ENCODE measurements at places on chromosomes 6 and 20.

- no peak for DNase-seq
Measured at GRCh38 chr20:31596831-31597480, 8.1 kb upstream of the ID1 start.

DNA sequence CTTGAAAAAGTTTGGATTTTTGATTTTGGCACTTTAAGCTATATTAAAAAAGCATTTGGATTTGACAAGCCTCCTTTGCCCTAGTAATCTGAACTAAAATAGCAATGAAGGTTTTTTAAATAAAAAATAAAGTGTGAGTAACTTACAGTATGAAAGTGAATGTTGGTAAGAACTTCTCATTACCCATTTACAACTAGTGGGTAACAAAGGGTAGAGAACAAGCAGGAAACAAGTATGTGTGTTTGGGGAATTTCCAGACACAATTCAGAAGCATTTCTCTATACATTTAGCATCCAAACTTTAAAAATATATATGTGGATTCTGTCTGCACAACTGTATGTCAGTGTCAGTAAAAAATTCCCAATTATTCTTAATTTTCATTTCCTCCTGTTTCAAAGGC, 2.9 kb downstream of the TMEM30A start:
- no peak for DNase-seq

DNA sequence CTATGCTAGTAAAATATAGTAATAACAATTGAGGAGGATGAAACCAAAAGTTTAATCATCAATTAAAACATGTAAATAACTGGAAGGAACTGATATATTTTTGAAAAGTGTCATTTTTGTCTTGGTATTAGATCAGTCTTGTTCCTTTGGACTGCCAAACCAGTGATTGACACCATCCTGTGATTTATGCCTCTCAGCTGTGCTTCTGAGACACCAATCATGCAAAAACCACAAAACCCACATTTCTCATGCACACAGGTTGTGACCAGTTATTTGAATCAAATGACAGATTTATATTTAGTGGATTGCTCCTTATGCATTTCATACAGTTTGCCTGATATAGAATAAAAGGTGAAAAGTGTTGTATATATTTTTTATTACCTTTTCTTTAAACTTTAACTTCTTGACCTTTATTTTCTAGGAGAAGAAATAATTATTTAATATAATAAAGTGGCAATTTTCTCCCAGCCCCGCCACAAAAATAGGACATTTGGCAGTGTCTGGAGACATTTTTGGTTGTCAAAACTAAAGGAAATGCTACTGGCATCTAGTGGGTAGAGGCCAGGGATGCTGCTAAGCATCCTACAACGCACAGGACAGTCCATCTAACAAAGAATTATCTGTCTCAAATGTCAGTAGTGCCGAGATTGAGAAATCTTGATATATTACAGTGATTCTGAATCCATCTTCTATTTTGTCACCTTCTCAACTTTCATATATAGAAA, 383.6 kb downstream of the BCKDHB start:
- DNase-seq: no peak

DNA sequence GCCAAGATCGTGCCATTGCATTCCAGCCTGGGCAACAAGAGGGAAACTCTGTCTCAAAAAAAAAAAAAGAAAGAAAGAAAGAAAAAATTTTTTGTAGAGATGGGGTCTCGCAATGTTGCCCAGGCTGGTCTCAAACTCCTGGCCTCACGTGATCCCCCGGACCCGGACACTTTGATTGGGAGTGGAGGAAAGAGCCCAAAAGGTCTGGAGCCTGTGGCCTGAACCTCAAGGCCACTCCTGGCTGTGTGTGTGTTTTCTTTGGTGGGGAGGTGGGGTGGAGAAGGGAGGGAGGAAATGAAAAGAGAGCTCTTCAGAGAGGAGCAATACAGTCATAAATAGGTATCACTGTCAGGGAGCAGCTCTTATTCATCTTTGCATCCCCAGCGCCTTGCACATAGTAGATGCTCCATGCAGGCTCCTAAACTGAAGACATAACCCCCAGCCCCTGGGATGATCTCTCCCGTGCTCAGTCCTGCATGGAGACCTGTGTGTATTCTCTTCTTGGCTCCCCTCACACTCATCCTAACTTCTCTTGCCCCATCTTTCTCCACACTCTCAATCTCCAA, 75.7 kb downstream of the FGD2 start:
- no peak for DNase-seq

DNA sequence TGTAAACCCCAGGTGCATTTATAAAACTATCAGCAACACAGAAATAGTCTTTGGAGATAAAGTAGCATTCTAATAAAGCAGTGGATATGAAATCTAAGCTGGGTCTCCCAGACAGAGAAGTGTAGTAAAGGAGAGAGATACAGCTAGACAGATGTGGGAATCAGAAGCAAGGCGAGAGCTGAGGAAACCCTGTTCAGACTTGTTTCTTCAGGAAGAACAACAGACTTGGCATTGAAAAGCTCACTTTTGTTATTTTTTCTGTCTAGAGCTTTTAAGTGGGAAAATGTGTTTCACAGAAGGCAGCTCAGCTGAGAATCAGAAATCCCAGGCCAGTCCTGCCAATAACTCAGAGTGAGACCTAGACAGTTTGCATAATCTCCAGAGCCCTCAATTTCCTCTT, 52.9 kb downstream of the SLC35B3 start:
- no peak for DNase-seq

DNA sequence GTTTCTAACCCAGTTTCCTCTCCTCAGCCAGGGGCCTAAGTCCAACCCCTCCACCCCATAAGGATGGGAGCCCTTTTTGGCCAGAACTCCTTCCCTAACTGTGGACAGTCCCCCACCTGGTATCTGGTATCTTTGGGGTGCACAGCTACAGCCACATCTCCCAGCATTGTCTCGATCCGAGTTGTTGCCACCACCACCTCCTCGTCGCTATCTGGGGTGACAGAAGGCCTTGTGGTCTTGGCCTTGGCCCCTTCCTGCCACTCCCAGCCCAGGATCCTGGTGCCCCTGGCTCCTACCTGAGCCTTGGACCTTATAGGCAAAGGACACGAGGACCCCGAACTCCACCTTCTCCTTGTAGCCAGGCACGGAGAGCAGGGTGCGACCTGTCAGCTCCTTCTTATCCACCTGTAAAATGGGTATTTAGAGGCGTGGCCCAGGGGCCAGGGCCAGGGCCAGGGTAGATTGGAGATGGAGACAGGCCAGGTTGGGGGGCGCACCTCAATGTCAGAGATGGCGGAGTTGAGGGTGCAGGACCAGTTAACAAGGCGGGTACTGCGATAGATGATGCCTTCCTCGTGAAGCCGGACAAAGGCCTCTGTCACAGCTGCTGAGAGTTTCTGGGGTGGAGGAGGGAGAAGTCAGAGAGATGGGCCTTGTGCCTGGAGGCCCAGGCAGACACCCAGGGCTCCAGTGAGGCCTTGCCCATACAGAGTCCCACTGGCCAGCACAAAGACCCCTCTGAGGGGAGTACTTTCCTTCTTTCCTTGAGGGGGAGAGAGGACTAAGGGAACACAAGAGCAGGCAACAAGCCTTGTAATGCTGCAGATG, 7.2 kb upstream of the VWA7 start:
- peak; percentile 43 for DNase-seq

DNA sequence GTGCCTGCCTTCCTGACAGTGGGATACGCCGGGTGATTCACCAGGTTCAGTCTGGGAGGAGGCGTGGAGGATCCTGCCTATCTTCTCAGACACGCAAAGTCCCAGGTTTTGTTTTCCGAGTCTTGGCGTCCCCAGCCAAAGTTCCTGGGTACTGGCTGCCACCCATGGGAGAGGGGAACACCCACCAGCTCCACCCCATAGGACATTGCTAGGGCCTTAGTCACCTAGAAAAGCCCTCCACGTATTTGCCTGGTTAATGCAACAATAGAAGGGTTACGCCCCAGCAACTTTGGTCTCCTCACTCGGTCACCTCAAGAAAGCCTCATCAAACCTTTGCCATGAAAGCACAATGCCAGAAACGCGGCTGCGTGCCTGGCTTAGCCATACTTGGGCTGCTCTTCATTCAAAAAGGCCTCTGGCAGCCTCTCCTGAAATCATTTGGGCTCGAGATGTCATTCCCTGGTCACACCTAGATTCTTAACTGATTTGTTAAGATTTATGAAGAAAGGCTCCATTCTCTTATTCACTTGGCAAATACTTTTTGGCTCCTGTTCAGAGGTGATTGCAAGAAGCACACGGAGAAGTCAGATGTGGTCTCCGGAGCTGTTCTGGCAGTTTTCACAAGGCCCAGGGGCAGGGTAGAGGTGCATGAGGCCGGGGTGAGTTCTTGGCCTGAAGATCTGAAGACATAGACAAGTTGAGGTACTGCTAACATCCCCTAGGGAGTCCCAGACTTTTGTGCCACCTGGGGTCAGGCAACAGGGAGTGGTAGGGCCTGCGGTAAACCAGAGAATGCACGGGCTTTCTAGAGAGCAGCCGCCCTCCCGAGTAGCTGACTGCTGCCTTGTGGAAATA, 35.5 kb upstream of the ZNF133 start:
- DNase-seq: no peak

DNA sequence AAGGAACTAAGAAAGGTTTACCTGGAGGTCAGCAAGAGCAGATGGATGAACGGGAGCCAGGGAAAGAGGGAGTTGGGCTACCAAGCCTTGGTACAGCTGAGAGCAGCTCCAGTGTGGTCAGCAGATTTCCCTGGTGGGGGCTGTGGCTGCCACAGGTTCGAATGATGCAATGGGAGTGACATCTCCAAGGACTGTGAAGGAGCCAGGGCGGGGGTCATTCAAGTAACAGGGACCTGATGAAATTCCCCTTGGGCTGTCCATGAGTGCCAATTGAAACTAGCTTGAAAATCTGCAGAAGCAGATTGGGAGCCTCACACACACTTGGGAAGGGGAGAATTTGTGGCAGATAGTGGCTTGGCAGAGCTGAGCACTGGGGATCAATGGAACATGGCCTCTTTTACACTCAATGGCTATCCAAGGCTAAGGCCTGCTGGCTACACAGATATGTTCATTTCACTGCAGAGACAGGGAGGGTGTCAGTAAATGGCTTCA, 247.0 kb upstream of the ECI2 start:
- DNase-seq: no peak

GRCh38 chr6:155747491-155747890, 291.9 kb upstream of the NOX3 start:
- no peak for DNase-seq

DNA sequence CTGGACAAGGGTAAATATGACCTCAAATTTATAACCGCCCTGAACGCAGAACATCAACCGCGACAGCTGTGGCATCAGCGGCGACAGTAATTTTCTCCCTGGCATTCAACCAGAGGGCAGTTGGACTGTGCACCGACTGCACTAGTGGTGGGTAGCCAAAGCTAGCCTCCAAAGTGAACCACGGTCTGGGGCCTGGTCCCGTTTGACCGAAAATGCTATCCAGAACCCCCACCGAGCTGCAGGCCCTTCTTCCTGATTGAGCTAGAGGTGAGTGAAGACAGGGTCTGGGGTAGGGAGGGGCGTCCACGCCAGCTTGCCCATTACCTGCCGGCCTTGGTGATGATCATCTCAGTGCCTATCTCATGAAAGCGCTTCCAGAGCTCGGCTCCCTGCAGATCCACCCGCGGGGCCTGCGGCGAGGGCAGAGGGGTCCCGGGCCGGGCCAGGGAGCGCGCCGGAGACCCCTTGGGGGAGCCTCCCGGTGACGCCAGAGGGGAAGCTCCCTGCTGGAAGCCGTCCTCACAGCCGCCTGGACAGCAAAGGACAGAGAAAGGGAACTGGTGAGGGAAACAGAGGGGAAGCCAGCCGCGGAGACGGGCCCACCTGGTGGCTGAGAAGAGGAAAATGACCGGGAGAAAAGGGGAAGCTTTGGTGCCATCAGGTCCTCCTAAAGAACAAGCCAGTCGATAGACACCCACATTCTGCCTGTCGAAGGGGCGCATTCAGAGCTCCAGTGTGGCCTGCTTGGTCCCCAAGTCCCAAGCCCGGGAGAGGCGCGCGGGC, 2.0 kb downstream of the TBX18 start:
- no peak for DNase-seq

GRCh38 chr20:19406381-19406780, 193.9 kb downstream of the SLC24A3 start:
- DNase-seq: no peak

All from globus pallidus (tissue), 1 donor.